ENCODE measurements at places on chromosomes 12 and 14. TPM values are rescaled to one million over a fixed set of nuclear protein-coding genes. Genes with fewer than 3 reads are reported as not detected.

PDE3A gene
- 6.2 TPM for total RNA-seq

ADGRD1 gene
- total RNA-seq = 4.3 TPM

HNF1A gene
- 1.3 TPM for total RNA-seq

TAS2R50 gene
- total RNA-seq = not detected

SOS2 gene
- total RNA-seq = 41.4 TPM

TAS2R9 gene
- total RNA-seq = not detected

FGD6 gene
- total RNA-seq = 9.9 TPM

ST8SIA1 gene
- total RNA-seq = 18.8 TPM

TCTN1 gene
- 45.5 TPM for total RNA-seq

KRT79 gene
- total RNA-seq = not detected

NGB gene
- not detected for total RNA-seq

ENDOU gene
- not detected for total RNA-seq

NDUFA12 gene
- total RNA-seq = 108 TPM

RNASE7 gene
- 0.74 TPM for total RNA-seq

CLEC2B gene
- total RNA-seq = 4.1 TPM

CNOT2 gene
- 57.2 TPM for total RNA-seq

TMEM119 gene
- 19.1 TPM for total RNA-seq

DPPA3 gene
- 1.8 TPM for total RNA-seq

RHOJ gene
- 6.6 TPM for total RNA-seq

GALNT8 gene
- total RNA-seq = 5.1 TPM

TAC3 gene
- not detected for total RNA-seq

NRXN3 gene
- 8.2 TPM for total RNA-seq

PRICKLE1 gene
- 12.4 TPM for total RNA-seq

TMEM106C gene
- total RNA-seq = 54.6 TPM

SPTB gene
- 3.7 TPM for total RNA-seq

CDCA3 gene
- total RNA-seq = 1.7 TPM

VRTN gene
- 0.34 TPM for total RNA-seq

BCL11B gene
- total RNA-seq = 5.4 TPM

TAS2R8 gene
- total RNA-seq = not detected

AGAP2 gene
- total RNA-seq = 4.2 TPM

GPR65 gene
- 0.73 TPM for total RNA-seq

PRH2 gene
- total RNA-seq = 1.8 TPM

GPRC5A gene
- total RNA-seq = 5.4 TPM

TMEM253 gene
- not detected for total RNA-seq

RNU4-1 gene
- under 0.01 TPM for total RNA-seq

P2RX2 gene
- 8.2 TPM for total RNA-seq

SLC15A5 gene
- not detected for total RNA-seq

OR6C65 gene
- not detected for total RNA-seq

LMO3 gene
- total RNA-seq = 9.6 TPM

CCDC38 gene
- 0.14 TPM for total RNA-seq

ACVRL1 gene
- total RNA-seq = 31.1 TPM
